ENCODE measurements at places on chromosomes 7 and 10.

GRCh38 chr10:24617771-24618396 lies 105.8 kb downstream of the ARHGAP21 start:
- no peak for DNase-seq

DNA sequence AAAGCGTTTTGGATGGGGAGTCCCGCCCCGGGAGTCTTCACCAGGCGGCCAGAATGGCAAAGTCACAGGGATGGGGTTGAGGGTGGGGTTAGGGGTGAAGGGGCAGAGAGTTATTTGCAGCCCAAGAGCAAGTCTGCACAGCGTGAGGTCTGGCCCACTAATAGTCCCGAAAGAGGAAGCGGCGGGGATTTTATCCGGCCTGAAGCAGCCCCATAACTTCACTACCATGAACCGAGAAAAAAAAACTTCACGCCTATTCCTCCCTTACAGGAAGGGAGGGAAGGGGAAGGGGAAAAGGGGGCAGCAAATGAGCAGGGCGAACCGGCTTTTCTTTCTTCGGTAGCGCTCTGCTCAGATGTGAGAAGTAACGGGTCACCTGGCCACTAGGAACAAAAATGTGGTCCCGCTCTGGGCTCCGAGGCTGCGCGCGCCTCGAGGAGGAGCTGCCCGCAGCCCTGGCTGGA lies 712 bp downstream of the ITPRIP start:
- DNase-seq = no peak

- DNase-seq = no peak
Measured at GRCh38 chr7:27079234-27079975, 16.4 kb downstream of the HOXA1 start.

DNA sequence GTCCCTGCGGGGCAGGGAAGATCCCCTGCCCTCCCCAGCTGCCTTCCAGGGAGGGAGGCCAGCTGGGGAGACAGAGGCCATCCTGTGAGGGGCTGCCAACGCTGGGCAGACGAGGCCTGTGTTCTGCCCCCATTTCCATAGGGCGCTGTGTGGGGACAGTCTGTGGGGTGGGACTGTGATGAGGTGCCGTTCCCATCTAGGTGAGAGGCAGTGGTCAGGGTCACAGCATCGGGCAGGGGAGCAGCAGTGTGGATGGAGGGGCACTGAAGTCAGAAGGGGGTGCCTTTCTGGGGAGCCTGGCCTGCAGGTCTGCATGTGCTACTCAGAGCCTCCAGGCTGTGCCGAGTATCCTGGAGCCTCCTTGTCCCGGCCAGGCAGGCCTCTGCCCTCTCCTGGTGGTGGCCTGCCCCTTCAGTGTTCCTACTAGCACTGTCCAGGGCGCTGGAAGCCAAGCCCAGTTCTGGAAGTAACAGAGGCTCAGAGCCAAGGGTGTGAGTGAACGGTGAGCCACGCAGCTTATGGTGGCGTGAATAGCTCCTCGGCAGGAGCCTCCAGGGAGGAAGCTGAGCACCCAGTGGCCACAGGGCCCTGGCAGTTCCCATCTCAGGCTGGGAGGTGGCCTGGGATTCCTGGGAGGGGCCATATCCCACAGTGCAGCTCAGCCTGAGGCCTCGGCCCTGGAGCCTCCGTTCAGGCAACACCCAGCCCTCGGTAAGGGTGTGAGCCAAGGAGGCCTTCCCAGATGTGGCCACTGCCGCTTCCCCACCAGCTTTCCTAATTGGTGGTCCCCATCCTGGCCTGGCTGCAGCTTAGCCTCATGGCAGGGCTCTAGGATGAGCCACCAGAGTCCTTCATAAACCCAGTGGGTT lies 23.3 kb upstream of the CSGALNACT2 start:
- DNase-seq = no peak

DNA sequence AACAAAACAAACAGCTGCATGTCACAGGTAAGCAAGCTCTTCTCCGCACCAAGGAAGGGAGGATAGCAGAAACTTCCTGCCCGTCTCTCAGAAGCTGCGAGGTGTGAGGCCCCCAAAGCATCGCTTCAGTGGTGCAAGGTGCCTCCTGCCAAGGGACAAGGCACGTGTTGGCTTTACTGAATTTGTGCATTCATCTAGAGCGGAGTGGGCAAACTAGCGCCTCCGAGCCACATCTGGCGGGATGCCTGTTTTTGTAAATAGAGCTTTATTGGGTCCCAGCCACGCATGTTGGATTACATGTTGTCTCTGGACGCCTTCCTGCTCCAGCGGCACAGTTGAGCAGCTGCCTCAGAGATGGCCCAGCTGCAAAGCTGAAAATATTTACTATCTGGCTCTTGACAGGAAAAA lies 27.7 kb downstream of the PHYH start:
- DNase-seq = no peak

GRCh38 chr7:114889646-114890285 lies 32.1 kb upstream of the MDFIC start:
- peak; percentile 88 for DNase-seq
